Calu3 (cell line): ENCODE measurements at places on chromosomes 11 and 22. TPM values are rescaled to one million over a fixed set of nuclear protein-coding genes. Genes with fewer than 3 reads are reported as not detected.

The EI24 gene
- 76.7 and 82.2 TPM in 2 replicates for total RNA-seq

DNA sequence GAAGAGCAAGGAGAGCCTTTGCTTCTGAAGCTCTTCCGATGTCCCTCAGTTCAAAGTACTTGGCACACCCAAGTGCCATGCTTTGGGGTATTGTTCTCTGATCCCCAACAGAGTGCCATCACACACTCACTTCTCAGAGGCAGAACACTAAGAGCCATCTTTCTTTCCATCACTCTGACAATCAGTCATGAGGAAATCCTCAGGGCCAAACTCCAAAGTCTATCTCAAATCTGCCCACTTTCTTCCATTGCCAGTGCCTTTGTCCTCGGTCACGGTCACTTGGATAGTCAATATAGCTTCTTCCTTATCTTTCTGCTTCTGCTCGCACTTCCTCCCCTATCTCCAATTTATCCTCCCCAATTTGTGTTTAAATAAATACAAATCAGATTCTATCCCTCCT lies 90.9 kb downstream of the ENTHD1 start:
- DNase-seq, result no peak

- no peak for DNase-seq
Observed at GRCh38 chr11:117759305-117759704, 37.7 kb downstream of the DSCAML1 start.

GRCh38 chr22:33300165-33300564 lies 242.0 kb upstream of the SYN3 start:
- no peak for DNase-seq

GRCh38 chr11:80109652-80110051 lies 668.8 kb upstream of the TENM4 start:
- DNase-seq, result no peak

DNA sequence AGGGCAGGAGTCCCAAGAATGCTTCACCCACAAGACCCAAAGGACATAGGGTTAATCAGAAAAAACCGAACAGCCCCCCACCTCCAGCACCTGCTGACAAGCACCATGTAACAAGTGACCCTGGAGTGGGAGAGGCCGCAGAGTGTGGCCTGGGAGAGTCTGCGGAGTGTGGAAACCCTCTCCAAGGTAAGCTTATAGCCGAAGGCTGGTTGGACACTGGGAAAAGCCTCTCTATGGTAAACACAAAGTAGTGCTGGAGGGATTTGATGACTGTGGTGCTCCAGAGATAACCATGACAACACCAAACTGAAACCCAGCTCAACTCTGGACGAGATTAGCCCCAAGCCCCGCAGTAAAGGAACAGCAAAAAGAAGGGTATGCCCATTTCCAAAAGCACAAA lies 19.2 kb downstream of the ASCL2 start:
- DNase-seq, result no peak

- no peak for DNase-seq
Observed at GRCh38 chr11:1569251-1569780, 2.8 kb downstream of the DUSP8 start.

GRCh38 chr11:27619039-27619574 lies 81.1 kb downstream of the BDNF start:
- DNase-seq, result no peak

- no peak for DNase-seq
Observed at GRCh38 chr11:25899617-25900160, 432.2 kb upstream of the ANO3 start.

The MS4A1 gene
- not detected in 2 replicates for total RNA-seq

DNA sequence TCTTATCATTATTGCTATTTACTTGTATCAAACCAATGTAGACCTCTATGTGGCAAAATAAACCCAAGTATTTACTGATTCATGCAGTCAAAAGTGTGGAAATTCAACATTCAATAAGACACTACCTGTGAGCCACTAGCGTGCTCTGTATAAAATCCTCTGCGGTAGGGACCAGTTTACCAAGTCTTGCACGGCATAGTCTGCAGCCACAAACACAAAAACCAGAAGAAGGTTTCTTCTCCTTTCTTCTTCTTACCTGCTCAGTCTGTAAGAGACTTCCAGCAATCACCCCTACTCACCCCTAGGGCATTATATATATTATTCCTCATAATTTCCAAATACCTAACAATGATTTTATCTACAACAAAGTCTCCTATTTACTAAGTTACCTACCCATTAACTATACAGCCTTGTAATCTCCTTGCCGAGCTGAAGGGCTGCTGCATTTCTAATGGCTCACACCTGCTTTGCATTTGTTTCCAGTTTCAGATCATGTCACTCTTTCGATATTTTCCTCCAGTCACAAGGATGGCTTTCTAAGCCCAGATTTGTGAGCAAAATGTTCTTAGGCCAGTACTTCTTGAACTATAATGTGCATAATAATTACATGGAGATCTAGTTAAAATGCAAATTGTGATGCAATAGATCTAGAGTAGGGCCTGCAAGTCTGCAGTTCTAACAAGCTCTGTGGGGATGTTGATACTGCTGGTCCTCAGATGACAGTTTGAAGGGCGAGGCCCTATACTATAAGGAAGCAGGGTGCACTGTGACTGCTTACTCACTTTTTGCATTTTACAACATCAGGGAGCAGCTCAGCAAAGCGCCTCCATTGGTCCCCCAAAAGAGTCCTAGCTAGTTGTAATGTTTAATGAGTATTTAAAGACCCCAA lies 191.9 kb upstream of the DDI1 start:
- no peak for DNase-seq

DNA sequence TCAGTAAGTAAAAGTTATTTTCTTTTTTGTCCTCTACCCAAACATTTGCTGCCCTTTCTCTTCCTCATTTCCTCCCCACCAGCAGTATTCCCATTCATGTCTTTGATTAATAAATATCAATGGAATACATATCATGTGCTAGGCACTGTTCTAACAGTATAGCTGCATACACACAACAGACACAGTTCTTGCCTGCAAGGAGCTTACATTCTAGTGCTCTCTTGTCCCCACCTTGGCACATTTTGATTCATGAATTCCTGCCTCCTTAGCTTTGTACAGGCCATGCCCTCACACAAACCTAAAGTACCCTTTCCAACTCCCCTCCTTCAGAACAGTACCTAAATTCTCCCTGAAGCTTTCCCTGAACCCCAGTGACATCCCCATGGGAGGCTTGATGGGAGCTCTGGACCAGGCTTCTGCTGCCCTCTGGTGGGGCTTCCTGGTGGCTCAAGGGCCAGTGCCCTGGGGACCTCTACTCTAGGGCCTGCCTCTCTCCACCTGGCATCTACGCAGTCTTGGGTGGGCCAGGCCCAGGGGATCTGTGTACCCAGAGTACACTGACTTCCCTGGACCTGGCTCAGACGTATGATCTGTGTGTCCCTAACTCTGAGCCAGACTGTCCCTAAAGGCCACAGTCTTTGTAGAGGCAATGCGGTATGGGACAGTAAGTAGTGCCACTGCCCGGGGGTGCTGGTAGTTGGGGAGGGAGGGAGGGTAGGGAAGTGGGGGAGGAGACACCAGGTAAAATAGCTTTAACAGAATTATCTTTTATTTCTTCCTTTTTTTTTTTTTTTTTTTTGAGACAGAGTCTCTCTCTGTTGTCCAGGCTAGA lies 14.1 kb downstream of the RPS13 start:
- DNase-seq, result peak; percentile 83

The FGF3 gene
- not detected in 2 replicates for total RNA-seq

The LRRC10B gene
- total RNA-seq, result not detected in 2 replicates

DNA sequence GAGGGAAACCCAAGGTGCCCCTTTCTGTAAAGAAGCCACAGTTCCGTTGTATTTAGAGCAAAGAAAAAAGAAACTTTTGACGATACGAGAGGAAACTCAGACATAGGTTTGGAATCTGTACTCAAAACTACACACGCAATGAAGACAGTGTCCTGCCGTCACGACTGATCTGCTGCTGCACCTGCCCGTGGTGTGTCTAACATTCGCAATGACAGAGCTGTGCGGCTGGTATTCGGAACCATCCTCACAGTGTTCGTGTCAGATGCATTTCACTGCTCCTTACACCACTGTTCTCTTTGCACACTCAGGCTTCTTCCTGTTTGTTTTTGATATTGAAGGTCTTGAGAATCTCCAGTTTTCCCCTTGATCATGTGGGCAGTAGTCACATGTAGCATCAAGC lies 84.8 kb downstream of the RTL6 start:
- DNase-seq, result no peak

DNA sequence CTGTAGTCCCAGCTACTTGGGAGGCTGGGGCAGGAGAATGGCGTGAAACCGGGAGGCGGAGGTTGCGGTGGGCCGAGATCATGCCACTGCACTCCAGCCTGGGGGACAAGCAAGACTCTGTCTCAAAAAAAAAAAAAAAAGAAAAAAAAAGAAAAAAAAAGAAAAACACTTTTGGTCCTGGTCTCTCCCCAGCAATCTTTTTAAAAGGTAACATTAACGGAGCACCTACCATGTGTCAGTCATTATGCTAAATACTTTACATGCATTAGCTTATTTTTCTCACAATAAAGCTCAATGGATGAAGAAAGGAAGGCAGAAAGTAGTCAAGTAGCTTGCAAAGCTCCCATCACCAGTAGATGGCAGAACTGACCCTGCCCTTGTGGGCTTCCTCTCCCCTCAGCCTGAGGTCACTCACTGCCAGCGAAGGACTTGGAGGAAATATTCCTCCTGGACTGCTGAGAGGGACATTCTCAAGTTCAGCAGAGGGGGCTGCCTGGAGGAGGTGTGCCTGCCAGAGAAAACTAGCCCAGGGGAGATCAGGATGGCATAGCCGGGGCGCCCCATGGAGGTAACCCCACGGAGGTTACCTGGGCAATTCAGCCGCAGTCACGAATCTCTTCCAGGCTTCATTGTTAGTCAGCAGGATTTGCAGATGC lies 15.5 kb downstream of the APOL3 start:
- DNase-seq, result peak; percentile 61

DNA sequence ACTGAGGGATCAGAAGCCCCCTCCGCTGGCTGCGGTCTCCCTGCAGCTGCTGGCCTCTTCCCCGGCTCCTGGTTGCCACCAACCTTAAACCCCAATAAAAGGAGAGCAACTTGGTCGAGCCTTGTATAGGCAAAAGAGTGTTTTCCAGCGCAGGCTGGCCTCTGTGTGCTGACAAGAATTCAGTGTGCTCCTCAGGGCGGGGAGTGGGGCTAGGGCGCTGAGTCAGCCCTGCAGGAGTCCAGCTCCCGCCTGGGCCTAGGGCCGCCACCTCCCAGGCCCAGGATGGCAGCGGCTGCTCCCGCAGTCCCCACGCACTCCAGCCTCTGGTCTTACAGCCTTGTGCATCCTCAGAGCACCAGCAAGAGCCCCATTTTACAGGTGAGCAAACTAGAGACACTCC lies at the start of gene SHISAL1:
Gene SHISAL1, minus strand, starts transcription at position 186 of the 400 bp plus-strand sequence. CDS start 12,006 bp downstream, outside the sequence.
- no peak for DNase-seq
